ENCODE measurements at places on chromosomes 7 and 10. TPM values are rescaled to one million over a fixed set of nuclear protein-coding genes. Genes with fewer than 3 reads are reported as not detected.

- DNase-seq = no peak
- no peak overlapping the region for H3K27ac ChIP-seq
- H3K27me3 ChIP-seq = no peaks in the 10 kb centered on the region
- H3K4me3 ChIP-seq = no peak overlapping the region
Observed at GRCh38 chr7:29413626-29414136, 150.0 kb upstream of the PRR15 start.

GRCh38 chr10:114831186-114831867, 9.7 kb downstream of the FHIP2A start:
- no peak overlapping the region for H3K27ac ChIP-seq
- no peaks in the 10 kb centered on the region for H3K4me1 ChIP-seq
- no peaks in the 10 kb centered on the region for H3K27me3 ChIP-seq
- no peak overlapping the region for H3K4me3 ChIP-seq

DNA sequence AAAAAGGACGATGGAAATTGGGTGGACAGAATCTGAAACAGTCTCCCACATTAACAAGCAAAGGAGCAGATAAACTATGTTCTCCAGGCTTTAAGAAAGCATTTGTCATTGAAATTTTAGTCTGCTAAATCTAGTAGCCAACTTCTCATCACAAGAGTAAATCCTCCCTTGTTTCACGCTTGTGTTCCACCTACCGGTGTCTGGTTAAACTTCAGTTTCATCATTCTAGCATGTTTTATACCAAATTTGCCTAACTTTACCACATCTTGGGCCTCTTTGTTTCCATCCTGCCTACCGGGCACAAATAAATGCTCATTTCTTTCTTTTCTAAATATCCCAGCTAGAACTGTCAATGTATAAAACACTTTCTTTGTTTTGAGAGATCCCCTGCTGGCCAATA, 5.8 kb downstream of the LIPA start:
- H3K4me1 ChIP-seq = peaks cover 40% of the 10 kb centered on the region
- no peak for DNase-seq
- peaks cover 10% of the 10 kb centered on the region for H3K36me3 ChIP-seq
- no peak overlapping the region for H3K4me3 ChIP-seq
- H3K27me3 ChIP-seq = no peaks in the 10 kb centered on the region

DNA sequence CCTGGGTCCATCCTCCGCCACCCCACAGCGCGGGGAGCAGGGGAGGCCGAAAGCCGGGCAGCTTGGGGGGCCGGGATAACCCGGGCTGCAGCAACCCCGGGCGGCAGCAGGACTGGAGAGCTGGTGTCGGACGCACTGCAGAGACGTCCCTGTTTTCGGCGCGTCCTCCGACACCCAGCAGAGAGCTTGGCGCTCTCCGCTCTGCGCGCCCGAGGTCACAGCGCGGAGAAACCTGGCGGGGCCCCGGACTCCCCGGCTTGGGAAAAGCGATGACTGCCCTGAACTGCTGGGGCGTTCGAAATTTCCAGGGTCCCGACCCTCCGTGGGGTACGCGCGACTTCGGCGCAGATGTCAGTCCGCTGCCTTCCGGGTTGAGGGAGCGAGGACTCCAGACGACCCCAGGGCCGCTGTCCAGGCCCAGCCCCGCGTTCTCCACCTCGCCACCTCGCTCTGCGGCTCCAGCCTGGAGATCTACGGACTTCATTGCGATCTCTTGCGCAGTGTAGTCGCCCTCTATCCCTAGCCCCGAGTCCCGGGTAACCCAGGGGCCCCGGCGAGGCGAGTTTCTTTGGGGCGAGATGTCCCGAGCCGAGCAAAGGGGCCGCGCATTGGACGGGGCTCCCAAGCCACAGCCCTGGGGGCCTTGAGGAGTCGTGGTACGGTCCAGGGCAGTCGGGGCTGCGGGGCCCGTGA, 617 bp upstream of the FOXI2 start:
- DNase-seq = no peak
- peaks cover 32% of the 10 kb centered on the region for H3K4me1 ChIP-seq
- no peaks in the 10 kb centered on the region for H3K27me3 ChIP-seq
- no peaks in the 10 kb centered on the region for H3K36me3 ChIP-seq
- H3K27ac ChIP-seq = no peak overlapping the region

DNA sequence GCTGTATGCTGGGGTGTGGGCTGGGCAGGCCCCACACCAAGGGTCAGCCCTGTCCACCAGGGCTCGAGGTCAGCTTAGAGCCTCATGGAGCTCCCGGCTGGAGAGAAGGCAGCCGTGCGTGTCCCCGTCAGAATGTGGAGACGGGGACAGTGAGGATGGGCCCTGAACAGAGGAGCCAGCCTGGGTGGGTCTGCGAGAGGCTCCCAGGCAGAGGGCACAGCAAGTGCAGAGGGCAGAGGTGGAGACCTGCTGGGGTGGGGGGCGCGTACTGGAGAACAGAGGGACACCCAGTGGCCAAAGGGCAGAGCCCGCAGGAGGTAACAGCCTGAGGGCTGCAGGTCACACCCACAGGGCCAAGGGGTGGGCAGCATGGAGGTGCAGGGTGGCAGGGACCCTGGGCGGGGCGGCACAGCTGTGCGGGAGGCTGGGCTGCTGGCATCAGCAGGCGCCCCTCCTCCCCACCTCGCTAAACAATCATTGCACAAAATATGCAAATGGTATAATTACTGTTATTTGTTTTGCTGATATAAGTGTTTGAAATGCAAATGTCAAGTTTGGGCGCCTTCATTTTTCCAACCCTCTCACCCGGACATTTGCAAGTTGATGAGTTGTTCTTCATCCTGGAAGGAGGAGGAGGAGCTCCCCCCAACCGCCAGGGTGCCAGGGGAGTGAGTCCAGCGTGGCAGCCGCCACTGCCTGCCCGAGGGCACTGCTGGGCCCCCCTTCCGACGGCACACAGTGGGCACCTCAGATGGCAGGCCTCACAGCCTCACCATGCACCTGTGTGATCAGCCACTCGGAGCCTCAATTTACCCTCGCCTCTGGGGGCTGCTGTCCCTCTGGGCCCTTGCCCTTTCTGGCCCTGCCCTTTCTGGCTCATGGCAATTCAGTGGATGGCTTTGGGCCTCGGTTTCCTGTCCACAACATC, 35.0 kb downstream of the ELFN1 start:
- no peaks in the 10 kb centered on the region for H3K27me3 ChIP-seq
- no peaks in the 10 kb centered on the region for H3K4me1 ChIP-seq
- no peak overlapping the region for H3K4me3 ChIP-seq
- no peaks in the 10 kb centered on the region for H3K36me3 ChIP-seq

MYL10 gene
- total RNA-seq = not detected

CPVL gene
- total RNA-seq = 17.3 TPM

GRCh38 chr7:88758381-88759229, 895 bp upstream of the ZNF804B start:
- H3K36me3 ChIP-seq = no peaks in the 10 kb centered on the region
- no peaks in the 10 kb centered on the region for H3K4me1 ChIP-seq
- H3K27ac ChIP-seq = no peak overlapping the region
- H3K27me3 ChIP-seq = no peaks in the 10 kb centered on the region

DNA sequence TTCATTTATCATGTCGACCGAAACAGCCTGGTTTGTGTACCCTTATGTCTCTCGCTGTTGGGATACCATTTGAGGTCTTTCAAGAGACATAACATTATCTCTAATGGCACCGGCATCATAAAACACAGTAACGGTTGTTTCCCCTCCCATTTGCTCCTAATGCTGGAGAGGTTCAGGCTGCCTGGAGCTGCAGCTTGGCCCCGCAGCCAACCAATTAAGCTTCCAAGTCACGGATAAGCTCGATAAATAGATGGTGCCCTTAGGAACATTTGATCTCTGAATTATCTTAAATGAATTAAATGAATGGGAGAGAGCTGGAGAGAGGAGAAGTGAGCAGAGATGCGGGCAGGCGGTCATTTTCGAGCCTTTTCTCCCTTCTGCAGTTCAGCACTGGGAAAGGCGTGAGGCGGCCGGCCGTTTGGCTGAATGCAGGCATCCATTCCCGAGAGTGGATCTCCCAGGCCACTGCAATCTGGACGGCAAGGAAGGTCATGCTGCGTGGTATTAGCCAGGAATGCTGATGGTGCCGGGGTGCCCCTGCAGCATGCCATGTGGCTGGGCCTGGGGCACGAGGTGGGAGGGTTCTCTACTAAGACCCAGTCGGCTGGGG, 12.6 kb downstream of the CPA4 start:
- H3K27ac ChIP-seq = no peak overlapping the region
- H3K27me3 ChIP-seq = no peaks in the 10 kb centered on the region
- H3K4me3 ChIP-seq = no peak overlapping the region
- no peaks in the 10 kb centered on the region for H3K36me3 ChIP-seq

DNA sequence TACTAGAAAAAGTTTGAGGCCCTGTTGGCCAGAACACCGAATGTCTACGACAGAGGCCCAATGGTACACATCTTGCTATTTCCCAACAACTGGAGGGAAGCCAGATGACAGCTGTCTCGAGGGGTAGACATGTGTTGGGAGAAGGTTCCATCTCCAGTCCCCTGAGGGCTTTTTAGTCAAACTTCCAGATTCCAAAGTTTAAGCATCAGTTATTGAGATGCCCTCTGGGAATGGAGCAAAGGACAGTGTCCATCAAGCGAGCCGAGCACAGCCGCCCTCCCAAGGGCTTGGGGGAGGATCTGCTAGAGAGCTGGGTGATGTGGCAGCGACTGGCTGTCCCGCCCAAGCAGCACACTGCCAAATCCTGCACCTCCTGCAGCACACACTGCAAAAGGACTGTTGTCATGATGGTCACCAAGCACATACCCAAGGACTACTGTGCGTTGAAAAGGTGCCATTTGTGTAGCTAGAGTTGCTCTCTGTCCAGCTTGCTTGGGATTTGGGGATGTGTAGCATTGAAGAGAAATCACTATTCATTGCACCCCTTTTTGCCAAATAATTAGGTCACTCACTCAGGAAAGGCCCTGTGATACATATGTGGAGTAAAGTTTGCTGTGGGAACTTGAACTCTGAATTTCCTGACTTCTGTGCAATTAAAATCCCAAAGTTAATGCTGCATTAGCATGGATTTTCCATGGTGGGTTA, 164.6 kb downstream of the TRIL start:
- H3K4me1 ChIP-seq = no peaks in the 10 kb centered on the region
- DNase-seq = no peak
- no peak overlapping the region for H3K4me3 ChIP-seq
- no peaks in the 10 kb centered on the region for H3K27me3 ChIP-seq
- no peak overlapping the region for H3K27ac ChIP-seq
- no peaks in the 10 kb centered on the region for H3K36me3 ChIP-seq

SPDYE9 gene
- total RNA-seq = not detected

DNA sequence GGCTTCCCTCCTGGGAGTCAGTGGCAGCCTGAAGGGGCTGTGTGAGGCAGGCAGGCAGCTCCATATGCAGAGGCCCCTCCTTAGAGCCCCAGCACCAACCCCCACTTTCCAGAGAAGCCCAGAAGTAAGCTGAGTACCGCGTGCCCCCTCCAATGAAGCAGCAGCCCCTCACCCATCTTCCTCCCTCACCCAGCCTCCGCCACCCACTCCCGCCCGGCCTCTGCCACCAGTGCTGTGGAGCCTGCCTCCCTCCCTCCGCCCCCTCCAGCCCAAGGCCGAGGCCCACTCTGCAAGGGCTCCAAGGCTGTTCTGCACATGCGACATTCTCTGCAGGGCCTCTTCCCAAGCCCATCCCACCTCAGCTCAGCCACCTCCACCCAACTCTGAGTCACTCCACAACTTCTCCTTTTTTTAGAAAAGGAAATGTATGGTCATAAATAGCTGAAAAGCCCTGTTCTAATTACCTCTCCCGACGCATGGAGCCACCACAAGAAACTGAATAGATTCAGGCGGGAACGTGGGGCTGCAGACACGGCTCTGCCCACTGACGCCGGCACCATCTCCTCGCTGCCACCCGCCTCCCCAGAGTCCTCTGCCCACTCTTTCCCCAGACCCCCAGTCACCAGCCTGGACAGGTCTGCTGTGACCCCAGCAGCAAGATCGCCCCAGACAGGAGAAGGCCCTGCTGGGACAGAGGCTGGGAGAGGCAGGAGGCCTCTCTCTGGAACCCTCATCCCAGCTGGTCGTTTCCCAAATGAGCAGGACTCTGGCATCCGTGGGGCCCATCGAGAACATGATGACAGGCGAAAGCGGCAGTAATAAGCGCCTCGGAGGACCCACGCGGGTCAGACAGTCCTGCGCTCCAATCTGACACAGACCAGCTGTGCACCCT, 213.9 kb downstream of the MAD1L1 start:
- H3K27me3 ChIP-seq = no peaks in the 10 kb centered on the region
- H3K27ac ChIP-seq = peak overlapping the region; percentile 71
- DNase-seq = peak; percentile 26
- H3K4me1 ChIP-seq = peaks cover 6% of the 10 kb centered on the region
- no peak overlapping the region for H3K4me3 ChIP-seq

SFTPA1 gene
- total RNA-seq = not detected

- no peaks in the 10 kb centered on the region for H3K27me3 ChIP-seq
- H3K36me3 ChIP-seq = no peaks in the 10 kb centered on the region
- H3K4me3 ChIP-seq = no peak overlapping the region
- no peaks in the 10 kb centered on the region for H3K4me1 ChIP-seq
- no peak overlapping the region for H3K27ac ChIP-seq
Observed at GRCh38 chr10:63547628-63548360, 26.6 kb downstream of the REEP3 start.
